Neural progenitor cell (in vitro differentiated cells): ENCODE measurements at places on chromosomes 12 and 14. TPM values are rescaled to one million over a fixed set of nuclear protein-coding genes. Genes with fewer than 3 reads are reported as not detected.

DNA sequence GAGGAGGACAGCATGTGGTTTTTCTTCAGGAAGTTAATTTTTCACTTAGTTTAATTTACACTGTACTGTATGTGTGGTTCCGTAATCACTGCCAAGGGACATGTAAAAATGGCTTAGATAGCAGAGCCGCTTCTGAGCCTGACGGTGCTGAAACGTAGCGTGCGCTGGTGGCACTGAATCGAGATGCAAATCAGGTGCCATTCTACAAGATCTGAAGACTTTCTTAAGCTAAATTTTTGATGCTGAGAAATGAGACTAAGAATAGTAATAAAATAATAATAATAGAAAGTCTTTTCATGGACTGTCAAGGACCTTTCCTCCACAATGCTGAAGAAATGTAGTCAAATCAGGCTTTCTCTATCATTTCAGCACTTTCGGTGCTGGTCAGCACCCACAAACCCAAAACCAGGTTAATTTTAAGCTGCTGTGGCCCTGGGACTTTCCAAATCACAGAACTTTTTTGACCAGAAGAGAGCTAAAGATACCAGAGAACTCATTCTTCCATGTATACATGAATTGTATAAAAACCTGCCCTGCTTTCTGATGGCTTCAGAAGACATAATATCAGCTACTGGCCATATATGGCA, 183.3 kb upstream of the LMO3 start:
- peak; percentile 31 for DNase-seq

DNA sequence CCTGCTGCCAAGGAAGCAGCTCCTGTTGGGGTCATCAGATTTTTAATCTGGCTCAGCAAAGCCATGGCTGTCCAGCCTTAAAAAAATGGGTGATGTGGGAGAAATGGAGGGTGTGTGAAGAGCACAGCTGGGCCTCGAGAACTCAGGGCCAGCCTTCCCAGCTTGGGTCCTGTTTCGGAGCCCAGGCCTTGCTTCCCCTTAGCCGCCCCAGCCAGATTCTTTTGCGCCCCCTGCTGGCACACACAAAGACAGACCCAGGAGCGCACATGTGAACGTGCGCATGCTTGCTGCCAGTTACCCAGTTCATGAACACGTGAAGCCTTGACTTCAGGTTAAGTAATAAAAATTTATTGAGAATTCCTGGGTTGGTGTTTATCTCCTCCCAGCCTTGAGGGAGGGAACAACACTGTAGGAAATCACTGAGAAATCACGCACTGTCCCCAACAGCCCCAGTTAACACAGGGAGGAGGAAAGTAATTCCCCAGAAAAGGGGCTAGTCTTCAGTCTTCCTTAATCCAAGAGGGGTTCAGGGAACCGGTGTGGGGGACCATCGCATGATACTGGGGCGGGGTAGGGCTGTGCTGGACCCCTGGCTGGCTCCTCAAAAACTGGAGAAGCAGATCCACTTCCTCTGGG, 5.3 kb downstream of the PHB2 start:
- DNase-seq = peak; percentile 90

DNA sequence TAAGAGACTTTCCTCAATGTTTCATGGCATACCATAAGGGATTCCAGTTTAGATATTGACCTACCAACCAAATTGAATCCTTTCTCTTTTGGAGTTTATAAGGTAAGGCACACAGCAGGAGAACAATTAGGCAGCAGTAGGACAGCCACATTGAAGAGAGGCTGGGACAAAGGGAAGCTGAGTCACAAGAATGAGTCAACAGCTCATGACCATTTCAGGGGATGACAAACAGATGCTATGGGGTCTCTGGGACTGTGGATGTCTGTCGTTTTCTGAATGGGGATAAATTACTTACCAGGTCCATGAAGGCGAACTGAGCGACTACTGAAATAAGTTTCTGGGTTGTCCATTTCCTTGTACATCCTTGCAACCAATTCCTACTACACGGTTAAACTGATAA, 48.6 kb upstream of the E2F7 start:
- DNase-seq = no peak

DNA sequence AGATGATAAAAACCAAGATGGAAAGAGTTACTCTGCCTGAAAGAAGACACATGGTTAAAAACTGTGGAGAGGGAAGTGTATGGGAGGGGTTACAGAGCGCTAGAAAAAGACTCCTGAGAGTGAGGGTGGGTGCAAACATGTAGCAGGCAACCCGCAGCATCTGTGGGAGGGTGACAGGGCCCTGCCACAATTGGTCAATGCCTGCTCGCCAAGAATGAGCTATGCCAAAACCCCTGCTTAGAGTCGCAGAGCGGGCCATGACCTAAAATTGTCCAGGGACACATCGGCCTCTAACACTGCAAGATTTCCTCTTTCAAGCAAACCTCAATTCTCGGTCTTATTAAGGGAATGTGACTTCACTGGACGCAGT, 700 bp downstream of the PRKAG1 start:
- no peak for DNase-seq

GRCh38 chr14:63342371-63342770, 23.6 kb upstream of the GPHB5 start:
- no peak for DNase-seq

DNA sequence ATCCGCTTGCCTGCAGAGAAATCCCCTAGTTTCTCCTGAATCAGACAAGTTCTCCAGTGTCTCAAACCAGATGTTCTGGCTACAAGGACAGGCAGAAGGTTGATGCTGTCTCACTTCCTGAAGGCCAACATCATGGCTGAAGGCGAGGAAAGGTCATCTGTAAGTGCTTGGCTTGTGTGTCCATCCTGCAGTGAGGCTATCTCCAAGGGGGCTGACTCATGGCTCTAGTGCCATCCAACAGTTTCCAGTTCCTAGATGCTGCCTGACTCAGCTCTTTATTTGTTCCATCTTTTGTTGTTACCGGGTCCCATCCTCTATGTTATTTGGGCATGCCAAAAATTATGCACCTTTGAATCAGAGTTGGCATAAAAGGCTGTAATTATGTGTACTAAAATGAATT, 232.1 kb upstream of the TBX3 start:
- no peak for DNase-seq

GRCh38 chr14:83096092-83096491, 1562.4 kb upstream of the SEL1L start:
- DNase-seq = no peak

DNA sequence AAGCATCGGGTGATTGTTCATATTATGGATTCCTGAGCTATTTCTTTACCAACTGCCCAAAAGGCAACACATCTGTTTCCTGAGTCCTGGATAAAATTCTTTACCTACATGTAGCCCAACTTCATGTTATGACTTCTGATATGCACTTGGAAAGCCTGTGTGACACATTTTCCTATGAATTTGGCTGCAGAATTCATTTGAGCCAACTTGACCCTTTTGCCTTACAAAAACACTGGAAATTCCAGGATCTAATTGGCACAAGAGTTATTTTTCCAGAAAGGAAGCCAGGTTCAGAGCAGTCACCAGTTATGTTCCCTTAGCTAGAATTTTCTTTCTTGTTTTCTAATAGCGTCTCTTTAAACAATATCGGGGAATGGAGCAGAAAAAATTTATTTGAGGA, 202.5 kb upstream of the LRIG3 start:
- no peak for DNase-seq

DNA sequence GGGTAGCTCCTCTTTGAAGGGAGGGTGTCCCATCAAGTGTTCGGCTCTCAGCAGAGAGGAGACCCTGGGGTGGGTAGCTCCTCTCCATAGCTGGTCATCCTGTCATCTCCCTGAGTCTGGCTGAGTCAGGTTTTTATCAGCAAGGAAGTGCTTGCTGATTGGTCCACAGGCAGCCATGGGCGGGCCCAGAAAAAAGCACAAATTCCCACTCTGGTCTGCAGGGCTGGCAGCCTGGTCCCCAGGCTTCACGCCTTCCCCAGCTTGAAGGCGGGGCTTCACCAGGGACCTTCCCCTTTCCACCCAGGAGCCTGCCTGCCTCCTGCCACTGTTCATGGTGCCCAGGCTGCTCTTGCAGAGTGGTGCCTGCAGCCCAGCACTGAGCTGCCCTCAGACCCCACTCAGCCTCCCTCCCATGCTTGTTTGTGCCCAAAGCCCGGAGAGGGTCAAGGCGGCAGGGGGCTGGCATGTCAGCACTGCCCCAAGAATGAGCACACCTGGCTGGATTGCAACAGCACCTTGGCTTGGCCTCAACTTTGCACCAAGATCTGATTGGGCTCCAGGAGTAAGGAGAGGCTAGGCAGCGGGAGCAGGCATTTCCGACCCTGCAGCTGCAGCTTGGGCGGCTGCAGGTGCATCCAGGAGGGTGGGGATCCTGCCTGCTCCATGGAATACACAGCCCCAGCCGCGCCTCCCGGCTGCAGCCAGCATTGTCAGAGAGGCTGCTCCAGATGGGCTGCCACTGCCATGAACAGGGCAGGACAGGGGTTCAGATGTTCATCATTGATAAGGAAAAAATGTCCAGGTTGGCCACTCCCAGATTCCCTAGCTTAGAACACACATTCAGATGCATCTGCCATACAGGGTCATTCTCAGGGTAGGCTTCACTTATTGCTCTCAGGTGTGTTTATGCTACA, 22.0 kb upstream of the WDR89 start:
- no peak for DNase-seq

- peak; percentile 92 for DNase-seq
Measured at GRCh38 chr14:91570021-91570420, 59.9 kb upstream of the PPP4R3A start.

DNA sequence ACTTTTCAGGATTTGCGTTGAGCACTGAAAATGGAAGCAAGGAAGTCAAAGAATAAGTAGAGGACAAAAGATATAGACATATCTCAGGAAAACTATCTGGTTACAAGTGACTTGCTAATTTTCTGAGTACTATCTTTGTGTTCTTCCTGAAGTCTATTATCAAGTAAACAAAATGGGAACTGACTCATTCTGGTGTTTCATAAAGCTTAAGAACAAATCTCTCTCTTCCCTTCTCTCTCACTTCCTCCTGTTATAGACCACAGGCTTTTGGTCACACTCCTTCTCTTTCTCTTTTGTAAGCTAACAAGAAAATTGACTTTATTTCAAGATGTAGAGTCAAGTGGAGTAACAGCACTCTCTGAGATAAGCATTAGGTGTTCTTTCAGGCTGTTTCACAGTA, 406.6 kb upstream of the SYT1 start:
- DNase-seq = no peak

- DNase-seq = no peak
Measured at GRCh38 chr12:29694002-29694401, 89.7 kb downstream of the TMTC1 start.

GRCh38 chr12:57731411-57732080, 7.0 kb downstream of the AGAP2 start:
- DNase-seq = no peak

DNA sequence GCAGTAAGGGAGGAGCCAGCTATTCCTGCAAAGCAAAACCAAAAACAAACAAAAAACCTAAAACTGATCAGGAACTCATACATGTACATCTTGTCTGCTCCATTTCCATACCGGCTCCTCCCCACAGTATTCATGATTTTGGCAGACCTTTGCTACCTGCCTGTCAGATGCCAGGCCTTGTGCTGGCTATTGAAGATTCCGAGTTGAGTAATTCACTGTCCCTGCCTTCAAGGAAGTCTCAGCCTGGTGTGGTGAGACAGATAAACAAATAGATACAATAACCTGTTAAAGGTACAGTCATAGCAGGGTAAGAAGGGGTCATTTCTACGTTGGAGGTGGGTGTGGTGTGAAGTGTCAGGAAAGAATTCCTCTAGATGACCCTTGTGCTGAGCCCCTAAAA, 42.7 kb downstream of the SUSD6 start:
- no peak for DNase-seq

DNA sequence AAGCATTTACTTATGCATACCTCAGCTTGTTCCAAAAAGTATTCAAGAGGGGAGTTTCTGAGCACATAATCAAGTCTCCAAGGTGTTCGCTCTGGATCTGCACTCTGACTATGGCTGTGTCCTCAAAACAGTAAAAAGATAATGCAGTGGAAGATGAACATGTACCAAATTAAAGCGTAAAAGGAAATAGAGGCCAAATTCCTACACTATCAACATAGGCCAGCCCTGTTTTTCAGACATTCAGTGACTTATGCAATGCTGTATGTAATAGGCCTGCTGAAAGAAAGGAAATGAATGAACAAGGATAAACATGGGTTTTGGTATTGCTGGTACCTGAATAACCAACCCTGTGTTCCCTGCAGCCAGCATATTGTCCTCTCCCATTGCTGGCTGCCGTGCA, 115.7 kb downstream of the SAMD4A start:
- DNase-seq = no peak

- DNase-seq = peak; percentile 57
Measured at GRCh38 chr14:77761205-77761931, 412 bp upstream of the SNW1 start.

DNA sequence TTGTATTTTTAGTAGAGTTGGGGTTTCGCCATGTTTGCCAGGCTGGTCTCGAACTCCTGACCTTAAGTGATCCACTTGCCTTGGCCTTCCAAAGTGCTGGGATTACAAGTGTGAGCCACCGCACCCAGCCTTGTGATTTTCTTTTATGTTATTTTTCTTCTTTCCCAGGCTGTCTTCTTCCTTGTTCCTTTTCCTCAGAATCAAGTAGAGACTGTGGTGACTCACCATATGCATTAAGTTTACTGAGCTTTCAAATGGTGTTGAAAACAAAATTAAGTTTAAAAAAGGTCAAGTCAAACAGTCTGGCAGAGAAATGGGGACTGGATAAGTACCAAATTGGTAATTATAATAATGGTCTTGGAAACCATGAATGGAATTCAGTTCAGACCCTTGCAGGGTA, 5.7 kb downstream of the ARPC3 start:
- no peak for DNase-seq

- DNase-seq = peak; percentile 46
Measured at GRCh38 chr14:77000340-77001270, 27.9 kb downstream of the IRF2BPL start.

CLEC4C gene
- not detected in 2 replicates for total RNA-seq

CCDC60 gene
- total RNA-seq = 0.28 and 4.6 TPM in 2 replicates

KLRG1 gene
- total RNA-seq = 4.7 and 26.9 TPM in 2 replicates

POTEG gene
- not detected in 2 replicates for total RNA-seq

OR10A7 gene
- total RNA-seq = not detected in 2 replicates

SRRM4 gene
- 0.07 and 0.34 TPM in 2 replicates for total RNA-seq

ABCD4 gene
- total RNA-seq = 66.6 and 110 TPM in 2 replicates

FKBP3 gene
- 149 and 209 TPM in 2 replicates for total RNA-seq

DAO gene
- not detected in 2 replicates for total RNA-seq

KIF5A gene
- total RNA-seq = 7.9 and 8.6 TPM in 2 replicates

AQP5 gene
- 0.09 TPM in 1 of 2 replicates, not detected in the other for total RNA-seq

CLEC7A gene
- total RNA-seq = not detected in 2 replicates
